ENCODE measurements at places on chromosomes 7 and 10.

DNA sequence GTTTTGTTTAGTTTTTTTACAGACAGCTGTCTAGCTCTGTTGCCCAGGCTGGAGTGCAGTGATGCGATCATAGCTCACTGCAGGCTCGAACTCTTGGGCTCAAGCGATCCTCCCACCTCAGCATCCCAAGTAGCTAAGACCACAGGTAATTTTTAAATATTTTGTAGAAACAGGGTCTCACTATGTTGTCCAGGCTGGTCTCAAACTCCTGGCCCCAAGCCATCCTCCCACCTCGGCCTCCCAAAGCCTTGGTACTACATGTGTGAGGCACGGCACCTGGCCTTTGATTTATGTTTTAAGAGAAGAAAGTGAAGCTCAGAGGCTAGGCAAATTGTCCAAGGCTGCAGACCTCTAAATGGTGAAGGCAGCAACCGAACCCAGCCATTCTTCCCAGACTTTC, 98.6 kb upstream of the SVIL start:
- DNase-seq, result no peak

DNA sequence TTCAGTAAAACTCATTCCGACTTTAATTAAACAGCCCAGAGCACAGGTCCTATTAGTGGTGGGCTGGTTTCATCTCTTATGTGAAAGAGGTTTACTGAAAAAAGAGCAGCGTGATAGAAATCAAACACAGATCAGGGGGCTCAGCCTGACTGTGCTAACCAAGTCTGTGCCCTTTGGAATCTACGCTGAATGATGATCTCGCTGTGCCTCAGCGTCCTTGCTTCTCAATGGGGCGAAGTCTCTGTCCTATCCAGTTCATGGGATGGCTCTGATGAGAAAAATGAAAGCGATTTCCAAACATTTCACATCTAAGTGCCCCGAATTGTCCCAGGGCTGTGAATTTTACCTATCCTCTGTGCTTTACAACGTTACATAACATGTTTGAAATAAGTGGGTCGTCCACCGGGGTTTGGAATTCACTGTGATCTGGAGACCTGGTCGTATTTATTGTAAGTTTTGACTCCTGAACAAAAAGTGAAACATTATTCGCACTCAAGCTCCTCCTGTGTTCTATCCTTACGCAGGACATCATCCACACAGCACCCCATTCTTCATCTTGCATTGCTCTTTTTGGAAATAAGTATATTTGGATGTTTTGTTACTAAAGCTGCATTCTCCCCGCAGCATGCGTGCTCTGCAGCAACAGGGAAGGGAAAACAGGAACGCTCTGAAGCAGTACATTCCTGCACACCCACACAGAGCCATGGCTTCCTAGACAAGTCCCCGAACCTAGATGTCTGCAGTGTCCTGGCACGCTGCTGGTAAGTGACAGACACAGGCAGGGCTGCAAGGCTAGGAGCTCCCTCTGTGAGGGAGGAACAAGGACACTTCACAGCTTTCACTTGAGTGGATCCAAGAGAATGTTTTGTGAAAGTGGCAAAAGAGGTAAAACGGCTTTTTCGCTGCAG, 83.5 kb downstream of the SLC37A3 start:
- no peak for DNase-seq

- DNase-seq, result no peak
These were observed 140.2 kb upstream of the PPP2R2D start for GRCh38 chr10:131760416-131761166.

- DNase-seq, result no peak
These were observed 15.1 kb downstream of the NUDT1 start for GRCh38 chr7:2257046-2257551.

DNA sequence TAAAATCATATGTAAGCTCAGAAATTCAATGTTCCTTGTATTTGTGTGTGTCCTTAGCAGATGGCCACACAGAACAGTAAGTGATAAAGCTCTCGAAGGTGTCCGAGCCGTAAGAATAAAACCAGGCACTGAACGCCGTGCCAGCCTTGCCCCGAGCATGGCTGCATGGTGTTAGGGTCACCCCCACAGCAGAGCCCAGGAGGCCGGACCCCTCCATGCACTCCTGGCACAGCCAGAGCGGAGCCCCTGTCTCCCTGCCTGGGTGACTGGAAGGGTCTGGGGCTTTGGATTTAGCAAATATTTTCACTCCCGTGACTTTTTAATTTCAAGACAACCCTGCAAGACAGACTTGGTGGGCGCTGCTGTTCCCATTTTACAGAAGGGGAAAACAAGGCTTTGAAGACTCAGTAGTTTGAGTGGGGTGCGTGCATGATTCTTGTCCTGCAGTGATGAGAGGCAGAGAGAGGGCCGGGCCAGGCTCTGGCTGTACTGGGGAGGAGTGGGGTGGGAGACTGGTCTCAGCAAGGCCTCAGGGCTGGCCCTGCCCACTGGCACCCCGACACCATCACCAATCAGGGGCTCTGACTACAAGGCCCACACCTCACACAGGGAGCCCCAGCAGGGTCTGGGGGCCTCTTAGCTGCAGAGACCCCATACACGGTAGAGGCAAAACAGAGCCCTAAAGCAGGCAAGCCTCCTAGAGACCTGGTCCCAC, 39.4 kb downstream of the VIPR2 start:
- DNase-seq, result no peak

- DNase-seq, result no peak
These were observed 43.7 kb downstream of the KCNMA1 start for GRCh38 chr10:77593771-77594470.

- no peak for DNase-seq
These were observed 2.1 kb upstream of the HOXA1 start for GRCh38 chr7:27097686-27098577.

- DNase-seq, result no peak
These were observed 38.1 kb downstream of the CTTNBP2 start for GRCh38 chr7:117835016-117835664.

- peak; percentile 74 for DNase-seq
These were observed 6.5 kb downstream of the ASB13 start for GRCh38 chr10:5659702-5660528.

DNA sequence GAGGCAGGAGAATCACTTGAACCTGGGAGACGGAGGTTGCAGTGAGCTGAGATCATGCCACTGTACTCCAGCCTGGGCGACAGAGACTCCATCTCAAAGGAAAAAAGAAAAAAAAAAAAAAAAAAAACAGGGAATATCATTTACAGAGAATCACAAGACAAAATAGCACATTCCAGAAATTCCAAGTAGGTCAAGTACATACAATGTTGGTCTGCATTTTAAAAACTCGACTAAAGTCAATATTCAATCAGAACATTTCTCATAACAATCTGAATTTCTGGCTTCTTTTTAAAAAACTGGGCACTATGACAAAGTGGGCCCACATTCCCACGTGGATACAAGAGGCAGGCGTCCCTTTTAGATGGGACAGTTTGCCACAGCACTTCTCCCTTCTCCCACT, 12.8 kb downstream of the ZC3HAV1L start:
- DNase-seq, result peak; percentile 29

DNA sequence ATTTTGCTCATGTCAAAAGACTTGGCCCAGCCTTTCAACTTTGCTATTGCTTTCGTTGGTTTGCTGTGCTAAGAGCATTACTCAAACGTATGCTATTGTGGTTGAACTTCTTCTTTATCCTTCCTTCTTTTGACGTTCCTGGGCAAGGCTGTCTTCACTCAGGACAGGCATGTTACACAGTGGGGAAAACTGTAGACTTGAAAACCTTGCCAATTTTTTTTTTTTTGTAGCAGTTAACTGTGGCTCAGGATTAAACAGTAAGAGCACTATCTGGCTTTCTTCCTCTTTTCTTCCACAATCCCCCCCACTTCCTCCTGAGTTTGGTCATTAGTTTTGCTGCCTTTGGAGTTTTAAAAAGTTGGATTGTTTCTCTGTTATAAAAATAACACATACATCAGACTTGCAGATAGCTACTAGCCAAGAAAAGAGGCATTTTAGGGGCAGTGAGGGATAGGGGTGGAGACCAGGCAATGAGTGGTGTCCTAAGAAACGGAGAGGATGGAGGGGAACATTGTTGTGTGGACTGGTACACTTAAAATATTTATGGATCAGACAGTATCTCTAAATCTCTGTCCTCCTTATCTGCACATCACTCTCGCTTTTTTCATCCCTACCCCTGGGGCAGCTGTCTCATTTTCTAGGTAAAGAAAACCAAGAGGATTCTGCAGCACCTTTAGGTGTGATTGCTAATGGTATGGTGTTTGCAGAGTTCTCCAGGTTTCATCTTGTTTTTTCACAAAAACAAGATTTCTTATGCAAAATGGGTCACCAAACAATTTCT, 181.7 kb downstream of the LRMDA start:
- DNase-seq, result no peak

GRCh38 chr10:8133146-8133545, 78.7 kb downstream of the GATA3 start:
- DNase-seq, result no peak

DNA sequence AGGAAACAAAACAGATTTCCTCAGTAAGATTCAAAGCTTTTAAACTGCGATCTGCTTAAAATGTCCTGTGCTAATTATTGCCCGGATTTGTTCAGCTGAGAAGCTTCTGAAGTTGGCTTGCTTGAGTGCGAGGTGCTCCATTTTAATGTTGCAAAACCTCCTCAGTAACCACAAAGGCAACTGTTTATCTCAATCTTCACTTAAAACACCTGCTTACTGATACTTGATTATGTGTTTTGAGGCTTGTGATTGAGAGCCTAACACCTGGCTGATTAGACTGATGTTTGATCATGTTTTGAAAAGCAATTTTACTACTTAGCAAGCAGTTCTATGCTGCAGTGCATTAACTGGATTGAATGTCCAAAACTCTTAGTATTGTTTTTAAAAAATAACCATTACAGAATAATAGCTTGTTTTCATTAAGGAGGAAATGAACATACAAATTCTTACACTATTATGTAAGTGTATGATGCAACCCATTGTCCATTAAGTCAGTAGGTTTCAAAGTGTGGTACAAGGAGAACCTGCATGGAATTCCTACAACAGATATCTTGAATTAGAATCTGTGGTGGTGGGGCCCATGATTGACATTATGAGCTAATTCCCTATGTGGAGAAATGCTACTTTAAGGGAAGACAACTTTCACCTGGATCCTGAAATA, 96.9 kb upstream of the FAM180A start:
- DNase-seq, result no peak

- no peak for DNase-seq
These were observed 49.9 kb downstream of the UBE2H start for GRCh38 chr7:129902788-129903422.

DNA sequence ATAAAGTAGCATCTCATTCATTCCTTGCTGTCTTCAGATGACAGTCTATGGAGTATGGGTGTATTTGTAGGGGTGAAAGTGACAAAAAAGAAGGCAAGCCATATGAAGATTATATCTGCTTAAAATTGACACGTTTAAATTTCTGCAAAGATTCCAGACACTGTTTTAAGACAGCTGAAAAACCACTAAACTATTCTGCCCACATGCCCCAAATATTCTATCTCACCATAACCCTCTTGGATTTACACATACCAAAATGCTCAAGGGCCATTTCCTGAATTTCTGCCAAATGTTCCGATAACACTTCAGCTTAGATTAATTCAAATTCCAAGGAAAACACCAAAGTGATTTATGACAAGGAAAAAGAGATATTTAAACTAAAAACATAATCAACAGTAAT, 99.9 kb upstream of the IL6 start:
- peak; percentile 64 for DNase-seq

DNA sequence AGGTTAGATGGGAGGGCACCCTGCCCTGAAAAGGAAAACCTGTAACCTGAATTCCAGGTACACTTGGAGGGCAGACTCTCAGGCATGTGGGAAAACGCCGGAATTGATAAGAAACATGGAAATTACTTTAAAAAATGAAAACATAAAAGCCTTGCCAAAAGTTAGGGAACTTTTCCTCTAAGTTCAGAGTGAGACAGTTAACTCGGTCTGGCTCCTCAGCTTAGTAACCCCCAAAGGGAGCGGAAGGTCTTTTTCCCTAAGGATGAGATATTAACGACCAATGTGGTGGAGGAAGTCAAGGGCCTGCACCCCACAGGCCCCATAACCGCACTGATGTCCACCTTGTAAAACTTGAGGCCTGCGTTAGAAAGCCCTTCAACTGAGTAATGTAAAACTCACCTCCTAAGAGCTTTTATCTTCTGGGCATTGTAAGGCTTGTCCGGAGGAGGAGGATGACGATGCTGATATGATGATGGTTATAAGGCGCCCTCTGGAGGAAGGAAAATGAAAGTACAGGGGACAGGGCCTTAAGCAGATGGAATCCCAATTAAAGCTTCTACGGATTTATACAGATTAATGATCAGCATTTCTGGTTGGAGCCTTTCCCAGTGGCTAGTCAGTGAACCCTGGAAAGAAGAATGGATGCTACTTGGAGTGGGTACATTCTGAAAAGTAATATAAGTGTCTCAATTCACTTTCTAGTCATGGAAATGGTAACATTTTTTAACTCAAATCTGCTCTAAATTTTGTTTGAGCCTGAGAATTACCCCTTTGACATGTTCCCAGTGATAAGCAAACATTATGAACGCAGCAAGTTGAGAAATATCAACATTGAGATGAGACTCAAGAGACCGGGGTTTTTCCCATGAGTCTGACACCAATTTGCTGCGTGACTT, 694 bp downstream of the COL1A2 start:
- DNase-seq, result peak; percentile 87

- no peak for DNase-seq
These were observed 197.5 kb downstream of the GPAM start for GRCh38 chr10:111986079-111986478.

DNA sequence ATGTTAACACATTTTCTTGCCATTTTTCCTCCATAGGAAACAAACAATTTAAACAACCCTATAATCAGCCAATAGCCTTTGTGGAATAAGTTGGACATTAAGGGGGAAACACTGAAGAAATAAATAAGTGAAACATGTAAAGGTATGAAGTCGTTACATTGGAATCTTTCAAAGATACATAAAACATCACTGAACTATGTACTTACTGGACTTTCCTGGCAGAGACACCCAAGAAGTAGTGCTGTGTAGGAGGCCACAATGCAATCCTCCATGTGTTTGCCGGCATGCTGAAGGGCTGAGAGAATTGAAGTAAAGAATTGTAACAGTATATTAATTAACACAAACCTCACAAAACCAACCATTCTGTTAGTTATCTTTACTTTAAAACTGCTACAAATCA, 76.5 kb upstream of the GRID1 start:
- DNase-seq, result peak; percentile 44

- DNase-seq, result no peak
These were observed 65.5 kb downstream of the CYP26A1 start for GRCh38 chr10:93139059-93139655.

DNA sequence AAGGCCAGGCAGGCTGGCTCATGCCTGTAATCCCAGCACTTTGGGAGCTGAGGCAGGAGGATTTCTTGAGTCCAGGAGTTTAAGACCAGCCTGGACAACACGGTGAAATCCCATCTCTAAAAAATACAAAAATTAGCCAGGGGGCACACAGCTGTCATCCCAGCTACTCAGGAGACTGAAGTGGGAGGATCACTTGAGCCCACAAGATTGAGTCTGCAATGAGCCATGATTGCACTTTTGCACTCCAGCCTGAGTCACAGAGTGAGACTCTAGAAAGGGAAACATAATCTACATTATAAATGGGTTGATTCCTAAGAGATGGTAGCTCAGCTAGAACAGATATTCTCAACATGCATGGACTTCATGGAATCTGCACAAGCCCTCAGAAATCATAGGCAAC, 6.3 kb upstream of the LIPF start:
- peak; percentile 72 for DNase-seq

GRCh38 chr10:78746155-78746763, 322.5 kb upstream of the ZMIZ1 start:
- no peak for DNase-seq

GRCh38 chr10:36126076-36126475, 484.0 kb upstream of the FZD8 start:
- no peak for DNase-seq

All from EL (cell line).